DMS79 (cell line): ENCODE measurements at places on chromosomes 16 and 17.
A peak's percentile ranks its signal among the peaks of the same experiment; 100 is the strongest.

DNA sequence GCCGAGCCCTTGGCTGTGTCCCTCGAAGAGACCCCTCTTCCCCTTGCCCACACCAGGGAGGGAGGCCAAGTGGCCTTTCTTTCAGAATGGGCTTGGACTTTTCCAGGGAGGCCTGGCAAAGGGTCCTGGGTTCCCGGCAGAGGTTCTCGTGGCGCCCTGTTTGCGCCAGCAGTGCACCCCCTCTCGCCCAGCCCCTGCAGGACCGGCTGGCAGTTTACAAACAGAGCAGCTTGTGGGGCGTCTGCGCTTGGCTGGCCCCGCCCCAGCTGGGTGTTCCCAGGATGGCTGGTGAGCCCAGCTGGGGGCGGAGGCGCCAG lies 137.8 kb upstream of the CIBAR2 start:
- DNase-seq = no peak

- DNase-seq = no peak
Measured at GRCh38 chr17:76048711-76049110, 21.6 kb upstream of the EVPL start.

- no peak for DNase-seq
Measured at GRCh38 chr16:8798174-8798527, 512 bp downstream of the PMM2 start.

GRCh38 chr17:50214976-50215760 lies 13.7 kb upstream of the COL1A1 start:
- DNase-seq = no peak

DNA sequence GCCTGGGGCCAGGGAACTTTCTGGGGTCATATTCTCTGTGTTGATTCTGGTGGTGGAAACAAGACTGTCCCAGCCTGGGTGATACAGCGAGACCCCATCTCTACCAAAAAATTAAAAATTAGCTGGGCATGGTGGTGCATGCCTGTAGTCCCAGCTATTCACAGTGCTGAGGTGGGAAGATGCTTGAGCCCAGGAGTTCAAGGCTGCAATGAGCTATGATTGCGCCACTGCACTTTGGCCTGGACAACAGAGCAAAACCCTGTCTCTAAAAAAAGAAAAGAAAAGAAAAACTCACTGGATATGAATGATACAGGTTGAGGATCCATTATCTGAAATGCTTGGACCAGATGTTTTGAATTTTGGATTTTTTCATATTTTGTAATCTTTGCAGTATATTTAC lies 13.6 kb downstream of the SCGB1C2 start:
- no peak for DNase-seq

GRCh38 chr17:41705271-41705991 lies 6.7 kb upstream of the GAST start:
- no peak for DNase-seq

- no peak for DNase-seq
Measured at GRCh38 chr16:35746963-35747657, 2287.7 kb downstream of the TP53TG3F start.

DNA sequence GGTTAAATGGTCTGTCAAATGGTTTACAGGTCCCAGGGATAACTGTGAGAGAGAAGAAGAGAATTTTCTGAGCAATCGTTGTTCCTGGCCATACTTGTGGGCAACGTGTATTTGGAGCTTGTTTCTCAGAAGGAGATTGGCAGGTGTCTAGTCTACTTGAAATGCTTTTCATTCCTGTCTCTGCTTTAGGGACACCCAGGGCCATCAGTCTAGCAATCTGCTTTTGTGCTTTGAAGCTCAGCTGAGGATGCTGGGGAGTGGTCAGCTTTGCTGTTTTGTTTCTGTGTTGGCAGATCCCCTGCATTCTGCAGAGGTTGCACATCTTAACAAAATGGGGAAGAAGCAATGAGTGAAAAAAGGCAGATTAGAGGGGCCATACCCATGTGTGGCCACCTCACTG lies 193.7 kb downstream of the SHISA9 start:
- no peak for DNase-seq

- no peak for DNase-seq
Measured at GRCh38 chr17:74217888-74218287, 4.5 kb downstream of the TTYH2 start.

DNA sequence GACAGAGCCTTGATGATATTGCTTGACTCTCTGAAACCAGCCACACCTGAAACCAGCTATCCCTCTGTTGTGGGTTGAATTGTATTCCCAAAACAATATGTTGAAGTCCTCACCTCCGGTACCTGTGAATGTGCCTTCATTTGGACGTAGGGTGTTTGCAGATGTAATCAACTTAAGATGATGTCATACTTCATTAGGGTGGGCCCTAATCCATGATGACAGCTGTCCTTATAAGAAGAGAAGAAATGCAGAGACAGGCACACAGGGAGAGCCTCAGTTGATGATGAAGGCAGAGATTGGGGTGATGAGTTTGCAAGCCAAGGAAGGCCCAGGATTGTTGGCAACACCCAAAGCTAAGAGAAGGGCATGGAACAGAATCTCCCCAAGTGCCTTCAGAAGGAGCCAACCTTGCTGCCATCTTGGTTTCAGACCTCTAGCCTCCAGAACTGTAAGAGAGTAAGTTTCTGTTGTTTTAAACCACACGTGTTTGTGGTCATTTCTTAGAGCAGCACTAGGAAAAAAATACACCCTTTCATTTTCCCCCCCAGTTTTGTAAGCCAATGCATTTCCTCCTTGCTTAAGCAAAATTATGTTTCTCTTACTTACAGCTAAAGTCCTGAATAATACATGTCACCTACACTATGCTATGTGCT lies 29.4 kb upstream of the MYH10 start:
- DNase-seq = no peak

GRCh38 chr17:74608511-74608910 lies 15.0 kb downstream of the CD300E start:
- no peak for DNase-seq

- DNase-seq = no peak
Measured at GRCh38 chr17:49508866-49509587, 13.9 kb downstream of the NGFR start.

- no peak for DNase-seq
Measured at GRCh38 chr16:83802135-83802534, 5.6 kb upstream of the HSBP1 start.

GRCh38 chr17:3802461-3803307 lies 1.7 kb upstream of the ITGAE start:
- DNase-seq = no peak

- DNase-seq = peak; percentile 64
Measured at GRCh38 chr17:46851029-46851741, at the start of gene WNT9B. Gene WNT9B (plus strand): TSS chr17:46851583. CDS start chr17:46851639, 56 bp downstream.
